ENCODE measurements at places on chromosomes 5 and 9.

DNA sequence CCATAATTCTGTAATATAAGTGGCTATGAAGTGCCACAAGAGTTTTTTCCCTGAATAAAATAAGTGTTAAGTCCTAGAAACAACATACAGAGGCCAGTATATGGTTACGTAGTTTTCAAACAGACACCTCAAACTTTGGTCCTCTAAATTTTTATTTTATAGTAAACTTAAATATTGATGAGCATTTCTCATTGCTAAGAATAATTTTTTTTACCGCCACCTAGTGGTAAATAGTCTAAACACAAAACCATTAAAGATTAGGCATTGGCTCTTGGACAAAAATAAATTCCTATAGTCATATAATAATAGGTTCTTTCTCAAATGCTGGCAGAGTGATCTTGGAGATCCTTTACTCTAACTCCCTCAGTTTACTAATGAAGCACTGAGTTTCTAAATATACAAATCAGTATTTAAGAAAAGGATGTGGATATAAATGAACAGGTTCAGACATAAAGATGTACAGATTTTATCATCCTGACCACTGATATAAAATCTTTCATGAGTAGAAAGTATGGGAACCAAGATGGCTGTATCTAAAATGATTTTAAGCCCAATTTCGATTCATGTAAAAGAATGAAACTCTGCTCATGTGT lies 136.2 kb downstream of the FANCC start:
- DNase-seq = no peak

- DNase-seq = no peak
Observed at GRCh38 chr9:108105885-108106284, 616.3 kb upstream of the KLF4 start.

GRCh38 chr9:137705443-137705863 lies 86.6 kb downstream of the EHMT1 start:
- DNase-seq = no peak

DNA sequence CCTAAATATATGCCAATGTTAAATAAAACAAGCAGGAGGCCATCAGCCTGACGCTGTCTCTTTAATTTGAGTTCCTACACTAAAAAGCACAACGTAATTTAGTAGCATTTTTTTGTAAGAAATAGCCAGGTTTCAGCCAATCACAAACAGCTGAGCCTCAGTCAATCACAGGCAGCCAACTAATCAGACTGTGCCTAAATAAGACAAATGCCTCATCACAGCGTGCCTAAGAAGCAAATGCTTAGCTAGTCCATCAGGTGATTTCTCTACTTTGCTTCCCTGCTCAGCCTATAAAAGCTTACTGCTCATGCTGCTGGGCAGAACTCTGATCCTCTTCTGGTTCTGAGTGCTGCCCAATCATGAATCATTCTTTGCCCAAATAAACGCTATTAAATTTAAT lies 38.3 kb upstream of the RORB start:
- no peak for DNase-seq

DNA sequence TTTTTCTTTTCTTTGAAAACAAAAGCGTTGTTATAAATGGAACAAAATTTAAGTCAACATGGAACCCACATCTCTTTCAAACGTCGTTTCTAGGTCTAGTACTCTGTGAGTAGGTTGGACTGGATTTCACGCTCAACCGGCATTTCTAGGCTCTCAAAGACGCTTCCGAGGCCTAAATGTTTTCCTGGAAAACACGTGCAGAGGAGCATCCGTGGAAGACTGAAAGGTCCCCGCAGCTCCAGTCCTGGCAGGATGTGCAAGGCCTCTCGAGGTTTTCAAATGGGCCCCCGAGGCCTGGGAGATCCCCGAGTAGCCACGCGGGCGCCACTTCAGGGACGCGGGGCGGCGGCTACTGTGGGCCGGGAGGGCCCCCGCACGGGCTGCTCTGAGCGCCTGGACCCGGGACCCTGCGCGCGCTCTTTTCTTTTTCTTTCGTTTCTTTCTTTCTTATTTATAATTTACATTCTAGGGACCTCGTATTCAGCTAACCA lies 4.2 kb upstream of the IRX2 start:
- no peak for DNase-seq

GRCh38 chr9:114284316-114285060 lies 38.4 kb upstream of the ORM1 start:
- DNase-seq = no peak

DNA sequence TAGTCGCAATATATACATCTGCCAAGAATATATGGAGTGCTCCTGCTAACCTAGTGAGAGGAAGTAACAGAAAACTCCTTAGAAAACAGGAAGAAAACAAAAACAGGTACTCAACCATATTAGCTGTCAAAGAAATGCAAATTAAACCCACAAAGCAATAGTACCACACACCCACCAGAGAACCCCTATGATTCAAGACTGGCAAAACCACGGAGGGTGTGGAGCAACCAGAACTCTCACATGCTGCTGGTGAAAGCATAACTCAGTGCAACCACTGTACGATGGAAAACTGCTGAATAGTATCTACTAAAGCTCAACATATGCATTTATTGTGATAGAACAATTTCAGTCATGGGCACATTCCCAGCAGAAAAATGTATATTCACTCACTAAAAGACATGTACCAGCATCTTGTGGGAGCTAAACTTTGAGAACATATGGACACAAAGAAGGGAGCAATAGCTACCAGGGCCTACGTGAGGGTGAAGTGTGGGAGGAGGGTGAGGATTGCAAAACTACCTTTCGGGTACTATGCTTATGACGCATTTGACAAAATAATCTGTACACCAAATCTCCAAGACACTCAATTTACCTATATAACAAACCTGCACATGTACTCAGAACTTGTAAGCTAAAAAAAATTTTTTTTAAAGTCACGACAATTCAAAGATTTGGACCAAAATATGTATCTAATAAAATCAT lies 34.0 kb downstream of the PTPN3 start:
- no peak for DNase-seq
